Thyroid gland (tissue), 4 donors: ENCODE measurements at places on chromosomes 2 and 18.

GRCh38 chr2:117551858-117552257 lies 262.6 kb upstream of the DDX18 start:
- H3K27me3 ChIP-seq = no peaks in the 10 kb centered on the region
- H3K27ac ChIP-seq = no peak overlapping the region
- no peaks in the 10 kb centered on the region for H3K4me1 ChIP-seq
- H3K4me3 ChIP-seq = no peak overlapping the region
- DNase-seq = no peak
- H3K36me3 ChIP-seq = no peaks in the 10 kb centered on the region

GRCh38 chr2:182540252-182540651 lies 113.4 kb upstream of the PDE1A start:
- H3K36me3 ChIP-seq = no peaks in the 10 kb centered on the region
- no peak overlapping the region for H3K4me3 ChIP-seq
- DNase-seq = no peak
- H3K4me1 ChIP-seq = no peaks in the 10 kb centered on the region

DNA sequence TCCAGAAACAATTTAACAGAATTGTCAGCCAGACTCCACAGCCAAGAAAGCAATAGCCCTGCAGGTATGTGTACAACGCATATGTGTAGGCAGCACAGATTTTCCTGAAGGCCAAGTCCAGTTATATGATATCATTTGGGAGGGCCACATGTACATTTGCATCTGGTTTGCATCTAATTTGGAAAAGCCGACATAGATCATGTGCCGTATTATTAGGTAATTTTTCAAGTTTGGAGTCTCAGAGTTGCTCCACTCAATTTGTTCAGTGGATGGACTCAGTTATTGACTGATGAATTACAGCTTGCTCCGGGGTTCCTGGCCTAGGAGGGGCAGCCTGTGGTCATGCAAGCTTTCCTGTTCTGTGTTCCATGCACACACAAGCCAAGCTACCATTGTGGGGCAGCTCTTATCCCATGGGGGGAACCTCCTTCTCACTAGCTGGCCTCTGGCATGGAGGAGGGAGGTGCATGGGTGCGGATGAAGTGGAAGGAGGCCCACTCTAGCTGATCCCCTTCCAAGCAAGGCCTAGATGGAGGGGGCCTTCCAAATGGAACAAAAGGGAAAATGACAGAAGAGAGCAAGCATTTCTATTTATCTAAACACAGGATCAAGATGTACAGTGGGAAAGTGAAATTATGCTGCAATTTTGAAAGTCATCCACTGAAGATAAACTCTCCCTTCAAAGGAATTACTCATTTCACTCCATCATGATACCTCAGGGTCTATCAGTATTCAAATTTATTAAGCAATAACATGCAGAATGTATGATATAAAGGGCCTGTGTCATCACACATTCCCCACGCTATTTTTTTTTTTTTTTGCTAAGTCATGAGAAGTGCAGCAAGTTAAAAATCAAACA lies 202.6 kb upstream of the SMAD2 start:
- H3K36me3 ChIP-seq = no peaks in the 10 kb centered on the region
- peak overlapping the region; percentile 35 for H3K27ac ChIP-seq
- H3K4me1 ChIP-seq = peaks cover 43% of the 10 kb centered on the region
- H3K27me3 ChIP-seq = no peaks in the 10 kb centered on the region

- H3K27me3 ChIP-seq = no peaks in the 10 kb centered on the region
- no peaks in the 10 kb centered on the region for H3K4me1 ChIP-seq
- no peaks in the 10 kb centered on the region for H3K36me3 ChIP-seq
- H3K27ac ChIP-seq = no peak overlapping the region
Observed at GRCh38 chr2:65999796-66000195, 435.1 kb upstream of the MEIS1 start.

DNA sequence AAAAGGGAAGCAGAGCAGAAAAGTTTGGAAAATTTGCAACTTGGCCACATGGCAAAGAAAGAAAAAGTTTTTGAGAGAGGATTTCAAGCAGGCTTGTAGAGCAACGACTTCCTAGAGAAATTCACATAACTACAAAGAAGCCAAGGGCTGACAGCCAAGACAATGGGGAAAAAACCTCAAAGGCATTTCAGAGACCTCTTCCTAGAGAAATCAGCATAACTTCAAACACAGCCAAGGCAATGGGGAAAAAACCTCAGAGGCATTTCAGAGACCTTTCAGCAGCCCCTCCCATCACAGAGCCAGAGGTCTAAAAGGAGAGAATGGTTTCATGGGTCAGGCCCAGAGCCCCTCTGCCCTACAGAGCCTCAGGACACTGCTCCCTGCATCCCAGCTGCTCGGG lies 7.2 kb downstream of the ADI1 start:
- no peaks in the 10 kb centered on the region for H3K27me3 ChIP-seq
- peaks cover 19% of the 10 kb centered on the region for H3K36me3 ChIP-seq
- no peak overlapping the region for H3K4me3 ChIP-seq
- no peaks in the 10 kb centered on the region for H3K4me1 ChIP-seq

DNA sequence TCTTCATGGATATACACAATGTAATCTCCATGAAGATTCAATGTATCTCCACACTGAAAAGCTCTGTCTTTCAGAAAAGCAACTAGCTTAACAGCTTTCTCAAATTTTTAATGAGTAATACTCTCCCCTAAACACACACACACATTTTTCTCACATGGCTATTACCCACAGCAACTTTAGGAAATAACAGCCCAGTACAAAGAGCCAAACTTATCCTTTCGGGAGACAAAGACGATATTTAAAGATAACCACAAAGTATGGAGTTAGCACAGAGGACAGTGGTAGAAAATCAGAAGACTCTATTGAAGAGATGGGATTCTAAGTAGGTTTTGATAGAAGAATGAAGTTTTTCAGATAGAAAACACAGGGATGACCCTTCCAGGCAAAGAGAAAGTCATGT lies 394.9 kb upstream of the TRIB2 start:
- H3K27me3 ChIP-seq = no peaks in the 10 kb centered on the region
- no peak overlapping the region for H3K27ac ChIP-seq
- no peak overlapping the region for H3K4me3 ChIP-seq
- DNase-seq = no peak
- no peaks in the 10 kb centered on the region for H3K36me3 ChIP-seq
- peaks cover 5% of the 10 kb centered on the region for H3K4me1 ChIP-seq

- H3K36me3 ChIP-seq = no peaks in the 10 kb centered on the region
- peaks cover 2% of the 10 kb centered on the region for H3K4me1 ChIP-seq
- H3K27ac ChIP-seq = no peak overlapping the region
- DNase-seq = no peak
- H3K27me3 ChIP-seq = no peaks in the 10 kb centered on the region
Observed at GRCh38 chr2:20656561-20656960, 5.7 kb upstream of the HS1BP3 start.

- DNase-seq = no peak
- no peaks in the 10 kb centered on the region for H3K36me3 ChIP-seq
- H3K4me3 ChIP-seq = no peak overlapping the region
- H3K27ac ChIP-seq = no peak overlapping the region
- no peaks in the 10 kb centered on the region for H3K4me1 ChIP-seq
- H3K27me3 ChIP-seq = no peaks in the 10 kb centered on the region
Observed at GRCh38 chr2:56109994-56110393, 73.8 kb upstream of the CCDC85A start.

- H3K36me3 ChIP-seq = no peaks in the 10 kb centered on the region
- peak; percentile 64 for DNase-seq
- no peak overlapping the region for H3K27ac ChIP-seq
- no peaks in the 10 kb centered on the region for H3K4me1 ChIP-seq
- H3K27me3 ChIP-seq = no peaks in the 10 kb centered on the region
Observed at GRCh38 chr18:25832001-25832604, 258.3 kb downstream of the SS18 start.

DNA sequence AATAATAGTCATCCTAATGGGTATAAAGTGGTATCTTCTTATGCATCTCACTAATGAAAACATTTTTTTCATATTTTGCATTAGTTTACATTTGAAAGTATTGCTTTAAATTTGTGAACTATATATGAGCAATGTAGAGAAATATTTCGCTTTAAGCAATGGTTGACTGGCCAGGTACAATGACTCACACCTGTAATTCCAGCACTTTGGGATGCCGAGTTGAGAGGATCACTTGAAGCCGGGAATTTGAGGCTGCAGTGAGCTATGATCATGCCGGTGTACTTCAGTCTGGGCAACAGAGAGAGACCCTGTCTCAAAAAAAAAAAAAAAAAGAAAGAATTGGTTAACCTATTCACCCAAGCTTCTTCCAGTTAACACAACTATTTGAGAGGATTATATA lies 15.1 kb downstream of the ZCCHC2 start:
- no peaks in the 10 kb centered on the region for H3K27me3 ChIP-seq
- H3K4me3 ChIP-seq = no peak overlapping the region
- peaks cover 2% of the 10 kb centered on the region for H3K36me3 ChIP-seq
- peak; percentile 54 for DNase-seq
- H3K4me1 ChIP-seq = peaks cover 3% of the 10 kb centered on the region
- H3K27ac ChIP-seq = no peak overlapping the region

DNA sequence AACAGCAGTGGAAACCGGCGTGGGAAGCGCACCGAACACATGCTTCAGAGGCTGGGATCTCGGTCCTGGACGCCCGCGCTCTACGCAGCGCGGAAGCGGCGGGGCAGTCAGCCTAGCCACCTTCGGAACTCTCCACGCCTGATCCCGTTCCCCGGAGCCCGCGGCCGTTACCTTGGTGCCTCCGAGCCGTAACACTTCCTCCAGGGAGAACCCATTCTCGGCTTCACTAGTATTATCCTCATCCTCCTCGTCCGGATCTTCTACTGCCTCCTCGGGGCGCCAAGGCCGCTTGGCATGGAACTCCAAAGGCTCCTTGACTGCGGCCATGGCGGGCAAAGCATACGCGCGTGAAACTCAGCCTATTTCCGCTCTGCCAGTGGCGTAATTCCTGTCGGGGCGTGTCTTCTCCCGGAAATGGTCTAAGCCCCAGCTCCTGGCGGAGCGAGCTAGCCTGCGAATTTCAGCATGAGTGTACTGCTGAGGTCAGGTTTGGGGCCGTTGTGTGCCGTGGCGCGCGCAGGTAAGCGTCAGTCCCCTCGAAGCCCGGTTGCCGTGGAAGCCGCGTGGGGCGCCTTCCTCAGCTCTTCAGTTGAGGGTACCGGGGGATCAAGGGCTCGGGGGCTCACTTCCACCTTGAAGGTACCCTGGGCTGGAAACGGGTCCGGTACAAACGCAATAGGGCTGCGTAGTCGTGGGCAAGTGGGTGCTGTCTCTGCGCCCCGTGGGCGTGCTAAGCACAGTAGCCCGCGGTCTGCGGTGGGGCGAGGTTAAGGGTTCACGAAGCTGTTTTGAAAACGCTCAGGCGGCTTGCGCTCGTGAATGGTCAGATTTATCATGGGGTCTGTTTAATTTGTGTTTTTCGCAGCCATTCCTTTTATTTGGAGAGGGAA lies at the start of the genes CEBPZ and NDUFAF7:
Gene CEBPZ, minus strand, starts transcription at position 356 of the 890 bp plus-strand sequence. Its CDS starts 29 bp downstream, at position 327.
Gene NDUFAF7, plus strand, starts transcription at position 418 of the 890 bp plus-strand sequence. Its CDS starts 48 bp downstream, at position 466.
- H3K4me1 ChIP-seq = peaks cover 27% of the 10 kb centered on the region
- peak; percentile 92 for DNase-seq
- peak within 1 kb of the TSS; percentile 62 for H3K4me3 ChIP-seq
- H3K36me3 ChIP-seq = peaks cover 14% of the 10 kb centered on the region
- peak within 1 kb of the TSS; percentile 73 for H3K27ac ChIP-seq
- no peaks in the 10 kb centered on the region for H3K27me3 ChIP-seq

GRCh38 chr2:149156971-149157740 lies 118.7 kb downstream of the LYPD6B start:
- H3K27me3 ChIP-seq = no peaks in the 10 kb centered on the region
- H3K36me3 ChIP-seq = no peaks in the 10 kb centered on the region
- H3K4me1 ChIP-seq = no peaks in the 10 kb centered on the region
- H3K4me3 ChIP-seq = no peak overlapping the region

DNA sequence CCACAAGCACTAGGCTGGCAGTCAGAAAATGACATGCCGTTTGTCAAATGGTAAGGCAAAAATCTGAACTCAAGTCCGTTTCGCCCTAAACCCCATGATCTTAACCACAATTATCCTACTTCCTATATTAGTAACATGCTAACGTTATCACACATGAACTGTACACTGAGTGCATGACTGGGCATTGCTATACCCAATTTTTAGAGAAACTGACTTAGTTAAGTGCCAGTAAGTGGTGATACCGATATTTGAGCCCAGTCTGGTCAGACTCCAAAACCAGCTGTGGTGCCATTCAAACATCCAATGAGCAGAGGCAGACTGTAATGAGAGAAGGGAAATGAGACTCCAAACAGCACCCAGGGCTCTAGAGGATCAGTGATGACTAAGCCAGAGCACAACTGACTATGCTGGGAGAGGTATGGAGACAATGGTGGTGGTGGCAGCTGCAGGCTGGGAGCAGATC lies 311.7 kb upstream of the PKDCC start:
- H3K27ac ChIP-seq = peak overlapping the region; percentile 41
- no peaks in the 10 kb centered on the region for H3K27me3 ChIP-seq
- H3K4me3 ChIP-seq = no peak overlapping the region
- DNase-seq = no peak
- H3K36me3 ChIP-seq = no peaks in the 10 kb centered on the region
- peaks cover 32% of the 10 kb centered on the region for H3K4me1 ChIP-seq

- H3K4me3 ChIP-seq = no peak overlapping the region
- no peaks in the 10 kb centered on the region for H3K36me3 ChIP-seq
- H3K4me1 ChIP-seq = no peaks in the 10 kb centered on the region
- H3K27ac ChIP-seq = no peak overlapping the region
- no peak for DNase-seq
- no peaks in the 10 kb centered on the region for H3K27me3 ChIP-seq
Observed at GRCh38 chr18:65808759-65809158, 57.9 kb downstream of the CDH7 start.

GRCh38 chr2:8522687-8523086 lies 159.2 kb upstream of the ID2 start:
- DNase-seq = no peak
- no peaks in the 10 kb centered on the region for H3K36me3 ChIP-seq
- H3K27me3 ChIP-seq = no peaks in the 10 kb centered on the region
- no peak overlapping the region for H3K27ac ChIP-seq
- no peak overlapping the region for H3K4me3 ChIP-seq

DNA sequence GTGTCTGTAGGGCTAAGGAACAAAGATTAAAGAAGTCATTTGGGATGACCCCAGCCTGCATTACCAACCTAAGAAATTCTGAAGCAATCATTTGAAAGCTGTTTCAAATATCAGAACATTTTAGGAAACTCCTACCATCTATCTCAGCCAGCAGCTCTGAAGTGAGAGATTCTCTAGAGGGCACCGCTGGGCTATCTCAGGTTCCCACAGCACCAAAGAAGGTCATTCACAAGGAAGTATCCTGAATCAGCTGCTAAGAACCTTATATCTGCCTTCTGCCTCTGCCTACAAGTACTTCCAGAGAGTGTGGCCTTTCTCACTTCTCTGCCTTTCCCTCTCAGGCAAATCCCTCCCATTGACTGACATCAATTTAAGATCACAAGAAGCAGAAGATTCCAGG lies 13.4 kb upstream of the EVA1A start:
- no peak for DNase-seq
- H3K27ac ChIP-seq = no peak overlapping the region
- peaks cover 28% of the 10 kb centered on the region for H3K4me1 ChIP-seq

DNA sequence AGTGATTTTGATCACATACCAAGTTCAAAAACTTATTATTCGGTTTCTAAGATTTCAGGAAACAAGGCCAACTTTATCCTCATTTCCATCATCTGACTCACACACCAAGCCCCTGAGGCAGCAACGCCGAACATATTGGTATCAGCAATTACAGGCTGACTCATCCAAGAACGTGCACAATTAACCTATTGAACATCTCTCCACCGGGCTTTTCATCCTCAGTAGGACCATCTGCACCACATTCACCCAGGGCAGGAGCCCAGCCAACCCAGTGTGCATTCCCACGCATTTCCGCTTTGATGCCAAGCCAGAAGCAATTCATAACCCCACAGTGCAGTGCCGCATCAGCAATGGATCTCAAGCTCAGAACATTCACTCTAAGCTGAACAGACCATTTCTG lies 52.9 kb downstream of the SCG2 start:
- no peaks in the 10 kb centered on the region for H3K27me3 ChIP-seq
- no peak for DNase-seq
- H3K4me1 ChIP-seq = no peaks in the 10 kb centered on the region
